ENCODE measurements at places on chromosomes 7 and 10.
A peak's percentile ranks its signal among the peaks of the same experiment; 100 is the strongest.

DNA sequence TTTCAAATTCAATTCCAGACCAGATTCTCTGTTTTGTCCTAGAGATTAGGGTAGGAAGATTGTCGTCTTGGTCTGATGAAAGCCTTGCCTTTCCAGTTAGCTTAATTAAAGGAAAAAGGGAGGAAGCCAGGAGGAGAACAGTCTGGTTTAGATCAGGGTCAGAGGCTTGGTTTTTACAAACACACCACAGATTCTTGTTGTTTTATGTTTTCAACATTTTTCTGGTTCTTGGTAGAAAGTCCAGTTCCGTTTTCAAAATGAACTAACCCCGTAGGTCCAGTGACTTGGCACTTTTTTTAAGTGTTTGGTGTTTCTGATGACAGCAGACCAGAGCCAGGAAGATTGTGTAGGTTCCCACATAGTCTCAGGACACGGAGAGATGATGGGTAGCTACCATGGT is 167.1 kb upstream of the INHBA start:
- no peak for DNase-seq

- DNase-seq: no peak
Observed at GRCh38 chr10:92573091-92573797, 649 bp downstream of the IDE start.

DNA sequence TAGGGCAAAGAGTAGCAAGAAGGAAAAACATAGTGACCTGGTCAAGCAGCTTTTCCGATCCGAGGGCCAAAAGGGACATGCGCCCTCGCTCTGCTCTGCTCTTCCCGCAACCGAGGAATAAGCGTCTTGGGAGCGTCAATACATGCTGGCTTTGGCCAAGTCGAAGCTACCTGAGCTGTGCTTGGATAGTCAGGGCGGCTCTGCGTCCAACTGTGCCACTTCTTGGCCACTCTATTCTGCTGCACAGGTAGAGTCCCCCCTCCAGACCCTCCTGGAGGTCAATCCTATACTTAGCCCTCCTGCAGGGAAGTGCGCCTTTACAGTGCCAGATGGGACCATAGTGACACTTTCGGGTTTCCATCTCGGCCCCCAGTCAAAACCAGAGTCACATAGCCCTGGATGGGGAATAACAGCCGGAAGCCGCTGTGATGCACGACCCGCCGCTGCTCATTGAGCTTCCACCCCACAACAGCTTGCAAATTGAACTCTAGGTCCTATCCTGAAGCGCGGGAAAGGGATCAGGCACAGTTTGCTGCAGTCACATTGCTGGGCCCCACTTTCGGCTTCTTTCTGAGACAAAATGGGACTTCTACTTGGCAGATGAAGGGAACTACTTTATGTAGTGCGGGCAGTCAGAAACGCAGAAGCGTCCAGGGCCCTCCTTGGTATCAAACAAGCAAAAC is 1.1 kb upstream of the HPSE2 start:
- no peak for DNase-seq

DNA sequence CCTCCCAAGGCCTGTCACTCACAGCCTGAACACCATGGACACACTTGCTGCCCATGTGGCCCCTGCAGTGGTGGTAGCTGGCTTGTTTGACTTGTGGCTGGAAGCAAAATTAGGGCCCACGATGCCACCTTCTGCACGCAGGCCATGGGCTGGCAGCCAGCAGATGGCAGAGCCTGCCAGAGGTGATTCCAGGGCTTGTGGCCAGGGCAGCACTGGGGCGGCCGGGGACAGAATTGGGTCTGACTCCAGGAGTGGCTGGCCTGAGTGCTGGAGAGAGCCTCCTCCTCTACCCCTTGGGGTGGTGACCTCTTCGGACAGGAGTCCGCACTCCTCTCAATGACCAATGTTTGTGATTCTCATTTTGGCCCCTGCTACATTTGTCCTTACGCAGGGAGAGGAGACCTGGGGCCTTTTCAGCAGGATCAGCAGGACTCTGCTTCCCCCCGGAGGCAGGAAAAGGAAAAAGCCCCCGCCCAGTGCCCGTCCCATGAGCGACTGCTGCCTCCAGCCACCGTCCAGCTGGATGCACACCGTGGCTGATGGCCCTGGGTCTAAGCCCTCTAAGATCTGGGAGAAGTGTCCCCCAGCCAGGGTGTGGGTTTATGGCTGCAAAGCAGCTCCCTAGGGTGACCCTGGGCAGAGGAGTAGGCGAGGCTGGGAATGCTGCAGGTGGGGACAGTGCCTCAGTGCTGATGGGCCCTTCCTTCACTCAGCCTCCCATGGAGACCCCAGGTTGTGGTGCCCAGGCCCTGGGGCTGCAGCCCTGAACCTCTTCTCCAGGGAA is 26.5 kb downstream of the DNAJB12 start:
- no peak for DNase-seq

DNA sequence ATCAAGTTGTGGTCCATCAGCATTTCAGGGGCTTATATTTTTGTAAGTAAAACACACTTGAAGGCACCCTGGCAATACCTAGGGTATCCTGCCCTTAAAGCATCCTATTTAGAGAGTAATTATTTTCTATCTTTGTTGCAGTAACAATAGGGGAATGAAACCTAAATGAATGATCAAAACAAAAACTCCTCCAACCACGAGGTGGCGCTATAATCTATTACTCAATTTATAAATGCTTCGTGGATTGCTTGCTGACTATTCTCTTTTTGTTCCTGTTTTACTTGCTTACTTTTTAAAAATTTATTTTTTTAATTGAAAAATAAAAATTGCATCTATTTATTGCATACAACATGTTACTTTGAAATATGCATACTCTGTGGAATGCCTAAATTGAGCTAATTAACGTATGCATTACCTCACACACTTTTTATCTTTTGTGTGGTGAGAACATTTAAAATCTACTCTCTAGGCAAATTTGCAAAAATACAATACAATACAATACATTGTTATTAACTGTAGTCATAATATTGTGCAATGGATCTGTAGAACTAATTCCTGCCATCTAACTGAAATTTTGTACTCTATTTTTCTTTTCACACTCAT is 147.7 kb upstream of the BMPER start:
- peak; percentile 45 for DNase-seq

- no peak for DNase-seq
Observed at GRCh38 chr10:75358835-75359421, 42.6 kb downstream of the ZNF503 start.

DNA sequence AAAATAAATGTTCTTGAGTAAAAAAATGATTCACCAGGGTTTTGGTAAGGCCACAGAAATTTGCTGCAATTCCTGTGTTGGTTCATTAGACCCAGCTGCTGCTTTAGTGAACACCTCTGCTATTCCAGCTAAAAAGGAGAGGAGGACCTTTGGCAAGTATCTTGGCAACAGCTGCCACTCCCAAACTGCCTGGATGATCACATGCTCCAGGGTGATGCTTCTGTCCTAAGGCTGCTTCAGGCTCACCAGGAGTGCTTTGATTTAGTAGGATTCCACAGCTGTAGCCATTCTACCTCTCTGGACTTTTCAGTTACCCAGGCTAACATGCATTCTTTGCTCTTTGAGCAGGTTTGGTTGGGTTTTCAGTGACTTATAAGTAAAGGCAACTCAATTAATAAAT is 82.6 kb upstream of the NPVF start:
- DNase-seq: no peak

DNA sequence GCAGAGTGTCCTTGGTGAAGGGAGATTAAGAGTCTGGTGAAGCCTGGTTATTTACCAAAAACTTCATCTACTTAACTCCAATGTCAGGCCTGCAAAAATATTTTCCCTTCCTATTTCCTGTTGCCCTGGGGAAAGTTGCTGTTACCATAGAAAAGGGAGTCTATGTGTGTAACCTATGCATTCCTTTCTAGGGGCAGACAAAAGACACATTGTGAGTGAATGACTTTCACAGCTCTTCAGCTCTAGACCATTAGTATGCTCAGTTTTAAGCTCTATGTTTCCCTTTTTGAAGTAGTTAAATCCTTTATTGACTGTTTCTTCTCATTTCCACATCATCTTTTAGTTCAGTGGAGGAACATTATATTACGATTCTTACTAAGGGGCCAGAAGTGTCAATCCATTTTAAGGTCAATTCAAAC is 45.6 kb upstream of the SGCE start:
- no peak for DNase-seq

GRCh38 chr10:102744374-102745051 is 765 bp downstream of the WBP1L start:
- DNase-seq: no peak

DNA sequence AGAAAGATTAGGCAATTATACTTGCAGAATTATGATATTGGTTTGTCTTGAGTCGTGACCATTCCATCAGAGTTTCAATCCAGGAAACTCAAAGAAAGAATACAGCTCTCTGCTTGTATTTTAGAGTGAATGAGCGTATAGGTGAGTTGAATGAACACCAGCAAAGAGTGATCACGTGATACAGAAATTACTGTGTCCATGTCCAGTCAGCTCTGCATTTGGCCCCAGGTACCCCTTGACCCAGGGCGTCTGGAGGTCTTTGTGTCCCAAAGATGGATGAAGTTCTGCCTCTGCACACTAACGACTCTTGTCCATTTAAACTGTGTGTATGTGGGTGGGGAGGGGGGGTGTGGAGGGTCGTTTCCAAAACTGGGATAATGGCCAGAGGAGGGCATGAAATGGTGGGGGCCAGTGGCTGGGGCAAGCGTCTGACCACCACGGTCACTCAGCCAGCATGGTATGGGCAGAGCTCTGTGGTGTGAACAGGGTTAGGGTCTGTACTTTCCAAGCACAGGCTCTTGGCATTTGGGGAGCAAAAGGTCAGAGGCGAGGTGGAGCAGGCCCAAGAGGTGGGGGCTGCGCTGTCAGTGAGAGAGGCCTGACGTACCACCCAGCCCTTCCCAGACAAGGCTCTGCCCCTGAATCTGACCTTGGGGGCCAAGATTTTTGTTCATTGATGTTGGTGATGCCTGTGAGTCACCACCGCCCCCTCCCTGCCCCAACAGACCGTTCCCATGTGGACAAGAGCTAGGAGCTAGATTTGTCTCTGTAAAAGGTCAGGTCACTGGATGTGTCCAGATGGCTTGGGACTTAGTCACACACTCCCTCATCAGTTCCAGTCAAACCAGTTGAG is 1.4 kb downstream of the PTPRE start:
- DNase-seq: no peak

DNA sequence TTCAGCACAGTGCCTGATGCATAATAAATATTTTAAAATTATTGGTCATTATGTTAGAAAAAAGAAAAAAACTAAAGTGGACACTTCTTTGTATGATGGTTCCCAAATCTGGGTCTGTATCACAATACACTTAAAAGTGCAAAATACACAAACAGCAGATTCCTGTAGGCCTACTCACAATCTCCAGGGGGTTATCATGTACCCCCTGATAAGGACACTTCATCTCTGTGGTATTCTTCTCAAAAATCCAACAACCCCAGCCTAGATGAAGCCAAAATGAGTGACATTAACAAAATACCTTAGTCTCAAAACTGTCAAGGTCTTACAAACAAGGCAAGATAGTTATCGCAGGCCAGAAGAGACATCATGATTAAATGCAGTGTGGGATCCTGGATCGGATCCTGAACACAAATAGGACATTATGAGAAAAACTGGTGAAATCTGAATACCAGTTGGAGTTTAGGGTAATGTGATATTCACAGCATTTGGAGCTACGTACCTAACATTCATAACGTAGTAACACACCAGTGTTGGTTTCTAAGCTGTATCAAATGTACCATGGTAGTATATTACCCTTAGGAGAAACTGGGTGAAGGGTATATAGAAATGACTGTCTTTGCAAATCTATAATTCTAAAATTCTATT is 45.2 kb downstream of the NSUN6 start:
- no peak for DNase-seq

- DNase-seq: no peak
Observed at GRCh38 chr7:112433289-112433688, 17.0 kb upstream of the IFRD1 start.

GRCh38 chr7:130794619-130794922 is 60.6 kb upstream of the KLF14 start:
- DNase-seq: no peak

DNA sequence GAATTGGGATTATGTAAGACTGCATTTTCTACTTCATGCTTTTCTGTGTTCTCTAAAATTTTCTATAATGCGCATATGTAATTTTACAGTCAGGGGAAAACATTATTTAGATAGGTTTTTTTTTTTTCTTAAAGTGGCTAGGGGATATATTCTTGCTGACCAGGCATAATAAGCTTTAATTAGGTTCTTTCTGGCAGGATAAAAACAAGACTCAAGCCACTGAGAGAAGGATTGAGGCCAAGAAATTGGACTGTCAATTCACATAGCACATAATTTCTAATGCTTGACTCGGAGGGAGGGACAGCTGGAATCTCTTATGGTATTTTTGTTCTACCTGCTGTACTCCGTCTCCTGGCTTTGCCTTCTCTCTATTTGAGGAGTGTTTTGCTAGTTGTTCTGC is 119.8 kb upstream of the NPVF start:
- no peak for DNase-seq

DNA sequence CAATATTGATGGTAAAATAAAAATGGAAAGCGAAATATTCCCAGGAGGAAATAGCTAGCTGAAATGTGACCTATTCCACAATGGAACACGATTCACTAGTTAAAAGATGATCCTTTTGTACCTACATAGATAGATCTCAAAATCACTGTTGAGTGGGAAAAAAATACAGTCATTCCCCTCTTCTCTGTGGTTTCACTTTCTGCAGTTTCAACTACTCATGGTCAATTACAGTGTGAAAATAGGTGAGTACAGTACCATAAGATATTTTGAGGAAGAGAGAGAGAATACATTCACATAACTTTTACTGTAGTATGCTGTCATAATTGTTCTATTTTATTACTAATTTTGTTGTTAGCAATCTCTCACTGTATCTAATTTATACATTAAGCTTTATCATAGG is 56.0 kb upstream of the COL13A1 start:
- no peak for DNase-seq

- DNase-seq: no peak
Observed at GRCh38 chr7:95977994-95978393, 205.6 kb downstream of the DYNC1I1 start.

DNA sequence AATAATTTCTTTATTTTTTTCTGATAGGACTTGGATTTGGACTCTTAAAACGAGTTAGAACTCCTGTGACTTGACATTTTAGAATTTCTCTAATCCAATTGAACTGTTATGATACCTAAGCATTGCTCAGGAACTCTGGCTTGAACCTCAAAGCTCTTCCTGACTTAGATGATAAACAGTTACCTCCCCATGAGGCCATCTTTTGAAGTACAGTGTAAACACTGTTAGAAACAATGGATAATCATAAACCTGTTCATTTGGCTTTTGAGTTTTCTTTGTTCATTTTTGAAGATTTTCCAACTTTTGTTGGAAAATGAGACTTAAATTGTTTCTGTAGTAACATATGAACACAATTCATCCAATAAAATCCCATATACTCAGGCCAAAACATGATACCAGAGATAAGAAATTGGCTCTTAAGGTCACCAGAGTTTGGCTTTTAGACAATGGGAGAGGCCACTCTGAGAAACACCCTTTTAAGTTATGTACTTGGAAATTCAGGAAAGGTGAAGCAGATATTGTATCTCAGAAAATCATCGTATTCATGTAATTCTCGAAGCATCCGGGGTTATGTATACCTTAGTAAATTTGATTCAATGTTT is 59.6 kb downstream of the RUNDC3B start:
- DNase-seq: no peak

Data from SHP77 treated with DMSO at 0.1 percent for 48 hours (cell line).